ENCODE measurements at places on chromosomes 6 and 20. TPM values are rescaled to one million over a fixed set of nuclear protein-coding genes. Genes with fewer than 3 reads are reported as not detected.

TRIM40 gene
- polyA plus RNA-seq, result not detected

DNA sequence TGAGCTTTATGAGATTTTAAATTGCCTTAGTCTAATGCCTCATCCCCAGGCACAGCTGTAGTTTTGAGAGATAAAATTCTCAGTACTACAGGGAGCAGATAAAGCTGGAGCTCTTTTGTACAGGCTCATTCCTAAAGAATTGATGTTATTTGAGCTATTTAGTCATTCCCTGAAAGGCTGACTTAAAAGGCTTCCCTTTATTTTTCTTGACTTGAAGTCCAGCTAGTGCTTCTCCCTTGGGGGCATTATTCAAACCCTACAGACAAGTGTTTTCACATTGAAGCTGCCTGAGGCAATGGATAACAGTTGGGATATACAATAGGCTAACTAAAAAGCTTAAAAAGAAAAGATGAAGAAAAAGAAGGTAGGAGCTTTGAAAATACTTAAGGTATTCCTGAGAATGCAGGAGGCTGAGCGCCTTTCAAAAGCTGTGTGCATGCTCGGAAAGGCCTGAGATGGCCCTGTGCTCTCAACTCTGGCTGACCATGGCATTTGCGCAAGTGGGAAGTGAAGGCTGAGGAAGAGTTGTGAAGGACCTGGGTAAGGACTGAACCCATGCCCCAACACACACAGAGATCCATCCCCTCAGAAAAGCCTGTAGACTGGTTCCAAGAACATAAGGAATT lies 315.1 kb downstream of the SMOC2 start:
- H3K36me3 ChIP-seq, result no peaks in the 10 kb centered on the region
- H3K27ac ChIP-seq, result no peak overlapping the region
- H3K27me3 ChIP-seq, result no peaks in the 10 kb centered on the region
- no peaks in the 10 kb centered on the region for H3K4me1 ChIP-seq
- no peak for DNase-seq

- peaks cover 31% of the 10 kb centered on the region for H3K27me3 ChIP-seq
- H3K4me3 ChIP-seq, result no peak overlapping the region
- no peaks in the 10 kb centered on the region for H3K4me1 ChIP-seq
- no peaks in the 10 kb centered on the region for H3K36me3 ChIP-seq
- H3K27ac ChIP-seq, result no peak overlapping the region
These were observed 100.5 kb upstream of the FOXC1 start for GRCh38 chr6:1509241-1509640.

CPNE5 gene
- polyA plus RNA-seq, result 0.10 TPM

DNA sequence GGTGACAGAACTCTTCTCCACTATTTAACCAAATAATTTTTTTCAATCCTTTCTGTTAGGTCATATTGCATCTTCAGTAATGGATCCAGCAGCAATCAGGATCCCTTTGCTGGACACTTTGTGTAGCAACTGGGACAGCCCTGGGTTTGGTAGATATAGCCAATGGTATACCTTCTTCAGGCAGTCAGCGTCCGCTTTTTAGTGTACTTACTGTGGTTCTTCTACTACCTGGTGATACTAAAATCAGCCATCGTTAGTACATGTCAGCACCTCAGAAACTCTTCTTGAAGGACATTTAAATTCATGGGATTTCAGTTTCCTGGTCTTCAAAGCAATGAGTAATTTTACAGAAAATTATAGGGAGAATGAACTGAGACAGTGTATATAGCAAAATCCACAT lies 93.5 kb downstream of the ADGRG6 start:
- H3K36me3 ChIP-seq, result no peaks in the 10 kb centered on the region
- no peaks in the 10 kb centered on the region for H3K4me1 ChIP-seq
- no peak for DNase-seq
- no peak overlapping the region for H3K27ac ChIP-seq
- H3K4me3 ChIP-seq, result no peak overlapping the region

- H3K36me3 ChIP-seq, result no peaks in the 10 kb centered on the region
- H3K27ac ChIP-seq, result no peak overlapping the region
- DNase-seq, result no peak
- no peak overlapping the region for H3K4me3 ChIP-seq
- H3K4me1 ChIP-seq, result peaks cover 3% of the 10 kb centered on the region
These were observed 77.4 kb upstream of the HDDC2 start for GRCh38 chr6:125379174-125379573.

KDM1B gene
- 13.2 TPM for polyA plus RNA-seq

DNA sequence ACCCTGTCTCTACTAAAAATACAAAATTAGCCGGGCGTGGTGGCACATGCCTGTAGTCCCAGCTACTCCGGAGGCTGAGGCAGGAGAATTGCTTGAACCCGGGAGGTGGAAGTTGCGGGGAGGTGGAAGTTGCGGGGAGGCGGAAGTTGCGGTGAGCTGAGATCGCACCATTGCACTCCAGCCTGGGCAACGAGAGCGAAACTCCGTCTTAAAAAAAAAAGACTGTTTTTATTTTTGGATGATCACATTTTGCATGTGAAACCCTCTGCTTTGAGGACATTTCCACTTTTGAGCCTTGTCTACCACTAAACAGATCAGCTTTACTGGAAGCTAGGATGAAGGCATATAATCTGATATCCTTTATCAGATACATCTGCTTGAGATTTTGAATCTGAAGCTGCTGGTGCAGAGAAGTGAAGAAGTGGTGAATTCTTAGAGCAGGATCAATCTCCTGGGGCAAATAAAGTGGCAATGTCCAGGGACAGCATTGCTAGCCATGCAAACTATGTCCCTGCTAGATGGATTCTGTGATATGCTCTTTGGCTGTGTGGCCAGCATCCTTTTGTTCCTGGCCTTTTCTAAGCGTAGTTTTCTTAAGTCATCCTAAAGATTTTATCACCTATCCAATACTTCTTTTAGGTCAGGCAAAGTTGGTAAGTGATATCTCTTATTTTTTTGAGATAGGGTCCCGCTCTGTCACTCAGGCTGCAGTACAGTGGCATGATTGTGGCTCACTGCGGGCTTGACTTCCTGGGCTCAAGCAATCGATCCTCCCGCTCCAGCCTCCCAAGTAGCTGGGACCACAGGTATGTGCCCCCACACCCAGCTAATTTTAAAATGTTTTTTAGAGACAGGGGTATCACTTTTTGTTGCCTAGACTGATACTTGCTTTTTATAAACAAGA lies 23.3 kb downstream of the RBL1 start:
- H3K27ac ChIP-seq, result no peak overlapping the region
- H3K4me1 ChIP-seq, result peaks cover 6% of the 10 kb centered on the region
- H3K27me3 ChIP-seq, result no peaks in the 10 kb centered on the region
- no peak overlapping the region for H3K4me3 ChIP-seq
- DNase-seq, result no peak

DNA sequence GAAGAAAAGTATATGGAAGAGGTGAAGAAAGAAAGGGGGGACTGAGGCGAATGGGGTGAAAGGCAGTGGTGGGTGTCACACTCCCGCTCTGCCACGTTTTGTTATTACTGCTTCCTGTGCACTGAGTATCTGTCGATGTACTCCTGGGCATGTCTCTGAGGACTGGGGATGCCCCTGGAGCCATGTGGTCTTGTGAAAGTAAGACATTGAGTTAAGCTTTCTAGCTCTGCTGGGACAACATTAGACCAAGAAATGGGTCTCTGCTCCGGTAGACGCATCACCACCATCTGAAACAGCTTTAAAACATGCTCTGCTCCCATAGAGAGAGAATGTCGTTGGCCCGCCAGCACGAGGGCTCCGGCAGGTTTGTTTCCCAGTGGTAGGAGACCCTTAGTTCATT lies 40.0 kb downstream of the IRF4 start:
- no peaks in the 10 kb centered on the region for H3K36me3 ChIP-seq
- H3K4me3 ChIP-seq, result no peak overlapping the region
- no peaks in the 10 kb centered on the region for H3K4me1 ChIP-seq
- H3K27ac ChIP-seq, result no peak overlapping the region

DNA sequence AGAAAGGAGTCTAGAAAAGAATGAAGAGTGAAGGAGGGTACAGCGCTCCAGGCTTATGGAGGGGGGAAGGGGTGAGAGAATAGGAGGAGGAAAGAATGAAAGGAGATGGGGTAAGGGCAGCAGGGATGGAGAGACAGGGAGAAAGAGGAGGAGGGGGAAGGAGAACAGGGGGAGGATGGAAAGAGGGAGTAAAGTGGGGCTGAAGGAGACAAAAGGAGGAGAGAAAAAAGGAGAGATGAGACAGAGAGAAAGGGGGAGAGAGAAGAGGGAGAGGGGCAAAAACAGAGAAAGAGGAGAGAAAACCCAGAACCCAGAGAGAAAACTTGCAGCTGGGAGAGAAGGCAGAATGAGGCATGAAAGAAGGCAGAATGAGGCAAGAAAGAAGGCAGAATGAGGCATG lies 110.7 kb downstream of the GRM4 start:
- H3K27ac ChIP-seq, result no peak overlapping the region
- peaks cover 44% of the 10 kb centered on the region for H3K27me3 ChIP-seq
- no peaks in the 10 kb centered on the region for H3K4me1 ChIP-seq
- no peaks in the 10 kb centered on the region for H3K36me3 ChIP-seq
- no peak overlapping the region for H3K4me3 ChIP-seq

POU5F1 gene
- polyA plus RNA-seq, result not detected

- H3K27ac ChIP-seq, result no peak overlapping the region
- no peak overlapping the region for H3K4me3 ChIP-seq
- no peaks in the 10 kb centered on the region for H3K36me3 ChIP-seq
- H3K4me1 ChIP-seq, result peaks cover 3% of the 10 kb centered on the region
These were observed 178.1 kb upstream of the MARCKS start for GRCh38 chr6:113679051-113679450.

AGPAT4 gene
- 3.6 TPM for polyA plus RNA-seq

AKAP12 gene
- polyA plus RNA-seq, result 50.0 TPM

DNA sequence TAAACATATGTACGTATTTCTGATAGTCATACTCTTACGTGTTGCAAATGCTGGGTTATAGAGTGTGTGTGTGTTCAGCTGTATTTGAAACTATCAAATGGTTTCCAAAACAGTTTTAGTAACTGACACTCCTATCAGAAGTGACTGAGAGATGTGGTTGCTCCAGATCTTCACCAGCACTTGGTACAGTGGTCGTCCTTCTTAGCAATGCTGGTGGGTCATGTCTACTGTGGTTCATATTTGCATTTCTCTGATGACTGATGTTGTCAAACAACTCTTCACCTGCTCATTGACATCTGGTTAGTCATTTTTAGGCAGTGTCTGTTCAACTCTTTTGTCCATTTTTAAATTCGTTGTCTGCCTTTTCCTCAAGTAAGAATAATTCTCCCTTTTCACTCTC lies 259.3 kb downstream of the KIF16B start:
- H3K27ac ChIP-seq, result no peak overlapping the region
- no peaks in the 10 kb centered on the region for H3K27me3 ChIP-seq
- no peak overlapping the region for H3K4me3 ChIP-seq
- DNase-seq, result no peak
- H3K36me3 ChIP-seq, result no peaks in the 10 kb centered on the region
- no peaks in the 10 kb centered on the region for H3K4me1 ChIP-seq

SIGLEC1 gene
- not detected for polyA plus RNA-seq

DNA sequence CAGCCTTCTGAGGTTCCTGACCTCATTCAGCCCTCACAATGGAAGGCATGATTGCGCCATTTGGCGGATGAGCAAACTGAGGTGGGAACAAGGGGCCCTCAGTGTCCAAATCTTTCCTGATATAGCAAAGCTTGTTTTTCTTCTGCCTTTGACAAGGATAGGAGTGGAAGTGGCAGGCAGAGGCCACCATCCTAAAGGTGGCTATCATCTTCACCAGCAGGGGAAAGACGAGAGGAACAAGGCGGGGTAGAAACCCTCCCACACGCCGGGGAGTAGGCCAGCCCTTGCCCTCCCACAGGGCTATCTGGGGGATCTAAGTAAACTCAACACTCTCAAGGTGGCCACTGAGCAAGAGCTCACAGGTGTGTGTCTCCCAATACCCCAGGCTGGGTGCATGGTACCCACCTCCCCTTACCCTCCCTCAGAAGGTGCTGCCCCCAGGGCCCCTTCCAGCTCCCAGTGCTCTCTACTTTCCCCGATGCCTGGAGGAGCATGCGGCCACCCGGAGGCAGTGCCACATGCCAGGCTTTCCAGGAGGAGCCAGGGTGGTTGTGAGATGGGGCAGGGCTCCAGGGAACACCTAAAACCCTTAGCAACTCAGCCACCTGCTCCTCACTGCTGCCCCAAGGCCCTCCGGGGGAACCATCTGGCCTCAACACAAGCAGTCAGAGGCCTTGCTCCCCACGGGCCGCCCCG lies 11.2 kb downstream of the SPDEF start:
- H3K4me1 ChIP-seq, result peaks cover 5% of the 10 kb centered on the region
- peaks cover 18% of the 10 kb centered on the region for H3K27me3 ChIP-seq
- no peak overlapping the region for H3K27ac ChIP-seq
- no peaks in the 10 kb centered on the region for H3K36me3 ChIP-seq
- DNase-seq, result no peak

- H3K4me1 ChIP-seq, result peaks cover 6% of the 10 kb centered on the region
- peak overlapping the region; percentile 11 for H3K27ac ChIP-seq
- no peak overlapping the region for H3K4me3 ChIP-seq
- H3K36me3 ChIP-seq, result no peaks in the 10 kb centered on the region
- H3K27me3 ChIP-seq, result no peaks in the 10 kb centered on the region
These were observed 33.0 kb downstream of the PIGU start for GRCh38 chr20:34643928-34644327.

SYCP2 gene
- 0.31 TPM for polyA plus RNA-seq

DNA sequence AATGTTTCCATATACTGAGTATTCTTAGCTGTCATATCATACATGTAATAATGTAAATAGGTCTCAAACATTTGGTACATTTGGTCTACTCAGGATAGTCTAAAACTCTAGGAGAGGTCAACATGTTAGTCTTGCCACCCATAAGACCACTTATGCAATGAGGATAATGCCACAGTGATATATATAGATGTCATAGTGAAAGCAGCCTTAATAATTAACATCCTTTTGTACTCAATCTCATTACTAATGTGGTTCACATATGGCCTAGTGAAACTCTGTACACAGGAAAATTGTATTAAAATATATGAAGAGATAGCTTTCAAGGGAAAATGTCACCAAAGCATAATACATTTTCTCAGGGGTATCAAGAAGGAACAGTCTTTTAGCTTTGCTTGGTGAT lies 577.9 kb downstream of the TFAP2B start:
- DNase-seq, result no peak
- H3K4me1 ChIP-seq, result no peaks in the 10 kb centered on the region
- H3K27ac ChIP-seq, result no peak overlapping the region
- H3K36me3 ChIP-seq, result no peaks in the 10 kb centered on the region

DNA sequence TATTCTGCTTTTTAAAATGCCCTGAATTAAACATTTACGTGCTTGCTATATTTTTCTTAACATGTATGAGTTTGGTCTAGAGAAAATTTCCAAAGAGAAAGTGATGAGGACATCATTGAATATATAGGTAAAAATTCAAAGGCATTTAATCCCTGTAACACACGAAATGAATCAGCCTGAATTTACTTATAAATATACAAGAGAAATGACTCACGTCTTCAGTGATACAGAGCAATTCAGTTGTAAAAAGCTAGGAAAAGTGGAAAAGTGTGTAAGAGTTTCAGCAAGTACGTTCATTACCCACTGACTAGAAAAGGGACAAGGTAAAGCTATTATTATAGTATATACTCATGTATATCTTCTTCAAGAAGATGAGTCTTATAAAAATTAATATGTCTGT lies 124.8 kb downstream of the HIVEP1 start:
- peaks cover 15% of the 10 kb centered on the region for H3K36me3 ChIP-seq
- no peak overlapping the region for H3K27ac ChIP-seq
- H3K4me3 ChIP-seq, result no peak overlapping the region
- peak; percentile 77 for DNase-seq
- H3K4me1 ChIP-seq, result peaks cover 4% of the 10 kb centered on the region

GRCh38 chr6:101394936-101395335 lies 1.4 kb downstream of the GRIK2 start:
- no peak for DNase-seq
- H3K27me3 ChIP-seq, result peaks cover 1% of the 10 kb centered on the region
- H3K4me1 ChIP-seq, result peaks cover 1% of the 10 kb centered on the region
- H3K4me3 ChIP-seq, result peak overlapping the region; percentile 1
- H3K27ac ChIP-seq, result no peak overlapping the region

GRCh38 chr6:36340618-36341454 lies 4.1 kb upstream of the BNIP5 start:
- peaks cover 50% of the 10 kb centered on the region for H3K27me3 ChIP-seq
- peak; percentile 59 for DNase-seq
- no peak overlapping the region for H3K27ac ChIP-seq

PTCHD4 gene
- 0.53 TPM for polyA plus RNA-seq

Data from IMR-90 (cell line).